Epithelial cell of alveolus of lung (primary cell): ENCODE measurements at places on chromosomes 12 and 14. TPM values are rescaled to one million over a fixed set of nuclear protein-coding genes. Genes with fewer than 3 reads are reported as not detected.

Gene RFLNA
- total RNA-seq, result 0.08 and 16.0 TPM in 2 replicates

Gene ADSS1
- 2.6 and 24.9 TPM in 2 replicates for total RNA-seq

Gene BLTP3B
- total RNA-seq, result 16.3 and 19.1 TPM in 2 replicates

Gene COX8C
- total RNA-seq, result not detected in 2 replicates

Gene CCDC197
- not detected in 2 replicates for total RNA-seq

Gene SMAGP
- total RNA-seq, result 6.6 and 26.0 TPM in 2 replicates

Gene CELA1
- not detected in 2 replicates for total RNA-seq

Gene SLC35F4
- not detected in 2 replicates for total RNA-seq

Gene PPP1R1A
- total RNA-seq, result not detected in 2 replicates

Gene ATL1
- 1.2 and 7.1 TPM in 2 replicates for total RNA-seq

Gene ERBB3
- 0.64 and 1.8 TPM in 2 replicates for total RNA-seq

Gene DAO
- not detected in 2 replicates for total RNA-seq

Gene FITM1
- total RNA-seq, result 0.80 TPM in 1 of 2 replicates, not detected in the other

Gene PZP
- total RNA-seq, result under 0.01 TPM in 1 of 2 replicates, not detected in the other

Gene NTF3
- 0.08 and 0.13 TPM in 2 replicates for total RNA-seq

Gene LIN7A
- total RNA-seq, result 7.5 and 15.6 TPM in 2 replicates

Gene COQ10A
- 8.8 and 11.3 TPM in 2 replicates for total RNA-seq

Gene NAA30
- total RNA-seq, result 9.6 and 11.6 TPM in 2 replicates

Gene TRPV4
- total RNA-seq, result 1.2 and 8.7 TPM in 2 replicates

Gene ARMH4
- 0.91 and 1.6 TPM in 2 replicates for total RNA-seq

Gene FOXG1
- under 0.01 TPM in 1 of 2 replicates, not detected in the other for total RNA-seq

Gene TAS2R9
- not detected in 2 replicates for total RNA-seq

Gene AQP5
- total RNA-seq, result not detected in 2 replicates

Gene TAS2R46
- 2.8 TPM in 1 of 2 replicates, not detected in the other for total RNA-seq

Gene CPNE6
- total RNA-seq, result not detected in 2 replicates

Gene RTL1
- total RNA-seq, result not detected in 2 replicates

Gene CLEC1B
- not detected in 2 replicates for total RNA-seq

Gene TEDC1
- total RNA-seq, result 8.2 and 11.6 TPM in 2 replicates

Gene CLEC4D
- total RNA-seq, result not detected in 2 replicates

Gene PPM1H
- 0.08 and 0.78 TPM in 2 replicates for total RNA-seq

Gene GARIN6
- total RNA-seq, result not detected in 2 replicates

Gene RGS6
- not detected in 2 replicates for total RNA-seq

Gene HOXC12
- not detected in 2 replicates for total RNA-seq

Gene ADIPOR2
- total RNA-seq, result 24.8 and 41.1 TPM in 2 replicates

Gene CLEC6A
- not detected in 2 replicates for total RNA-seq

Gene AQP6
- not detected in 2 replicates for total RNA-seq

Gene TAS2R13
- under 0.01 and 2.8 TPM in 2 replicates for total RNA-seq

Gene RASAL1
- not detected in 2 replicates for total RNA-seq

Gene TSFM
- total RNA-seq, result 22.7 and 28.4 TPM in 2 replicates

Gene SERPINA9
- not detected in 2 replicates for total RNA-seq

Gene KRT86
- total RNA-seq, result not detected in 2 replicates
